GM23338 (cell line): ENCODE measurements at places on chromosomes 1 and 21. TPM values are rescaled to one million over a fixed set of nuclear protein-coding genes. Genes with fewer than 3 reads are reported as not detected.

The LIPI gene
- total RNA-seq, result not detected in 2 replicates

GRCh38 chr1:180256341-180257027, 26.4 kb downstream of the LHX4 start:
- DNase-seq, result no peak
- H3K27ac ChIP-seq, result no peak overlapping the region
- H3K36me3 ChIP-seq, result no peaks in the 10 kb centered on the region
- H3K27me3 ChIP-seq, result no peaks in the 10 kb centered on the region
- H3K4me3 ChIP-seq, result no peak overlapping the region

- no peaks in the 10 kb centered on the region for H3K27me3 ChIP-seq
- no peaks in the 10 kb centered on the region for H3K4me1 ChIP-seq
Observed at GRCh38 chr1:92461364-92462097, 25.2 kb downstream of the GFI1 start.

- no peaks in the 10 kb centered on the region for H3K4me1 ChIP-seq
- no peaks in the 10 kb centered on the region for H3K36me3 ChIP-seq
- H3K27me3 ChIP-seq, result no peaks in the 10 kb centered on the region
- no peak overlapping the region for H3K4me3 ChIP-seq
Observed at GRCh38 chr1:44300852-44301251, 54.2 kb downstream of the ERI3 start.

- DNase-seq, result no peak
- H3K27ac ChIP-seq, result no peak overlapping the region
- H3K4me1 ChIP-seq, result no peaks in the 10 kb centered on the region
Observed at GRCh38 chr1:164155347-164155746, 403.6 kb upstream of the PBX1 start.

DNA sequence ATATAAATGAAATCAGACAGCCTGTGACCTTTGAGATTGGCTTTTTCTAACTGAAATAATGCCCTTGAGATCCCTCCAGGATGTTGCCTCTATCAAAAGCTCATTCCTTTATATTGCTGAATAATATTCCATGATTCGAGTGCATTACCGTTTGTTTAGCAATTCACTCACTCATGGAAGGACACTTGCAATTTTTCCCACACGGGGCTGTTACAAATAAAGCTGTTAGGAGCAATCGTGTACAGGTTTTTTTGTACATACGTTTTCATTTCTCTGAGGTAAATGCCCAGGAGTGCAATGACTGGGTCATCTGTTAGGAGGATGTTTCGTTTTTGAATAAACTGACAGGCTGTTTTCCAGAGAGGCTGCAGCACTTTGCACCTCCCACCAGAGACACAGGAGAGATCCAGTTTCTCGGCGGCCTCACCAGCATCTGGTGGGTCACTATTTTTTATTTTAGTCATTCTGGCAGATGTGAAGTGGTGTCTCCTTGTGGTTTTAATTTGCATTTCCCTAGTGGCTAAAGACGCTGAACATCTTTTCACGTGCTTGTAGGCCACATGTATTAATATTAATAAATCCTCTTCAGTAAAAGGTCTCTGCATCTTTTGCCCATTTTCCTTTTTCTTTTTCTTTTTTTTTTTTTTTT, 11.0 kb downstream of the PRDM15 start:
- H3K27me3 ChIP-seq, result no peaks in the 10 kb centered on the region
- DNase-seq, result no peak
- H3K36me3 ChIP-seq, result no peaks in the 10 kb centered on the region
- H3K4me1 ChIP-seq, result no peaks in the 10 kb centered on the region

DNA sequence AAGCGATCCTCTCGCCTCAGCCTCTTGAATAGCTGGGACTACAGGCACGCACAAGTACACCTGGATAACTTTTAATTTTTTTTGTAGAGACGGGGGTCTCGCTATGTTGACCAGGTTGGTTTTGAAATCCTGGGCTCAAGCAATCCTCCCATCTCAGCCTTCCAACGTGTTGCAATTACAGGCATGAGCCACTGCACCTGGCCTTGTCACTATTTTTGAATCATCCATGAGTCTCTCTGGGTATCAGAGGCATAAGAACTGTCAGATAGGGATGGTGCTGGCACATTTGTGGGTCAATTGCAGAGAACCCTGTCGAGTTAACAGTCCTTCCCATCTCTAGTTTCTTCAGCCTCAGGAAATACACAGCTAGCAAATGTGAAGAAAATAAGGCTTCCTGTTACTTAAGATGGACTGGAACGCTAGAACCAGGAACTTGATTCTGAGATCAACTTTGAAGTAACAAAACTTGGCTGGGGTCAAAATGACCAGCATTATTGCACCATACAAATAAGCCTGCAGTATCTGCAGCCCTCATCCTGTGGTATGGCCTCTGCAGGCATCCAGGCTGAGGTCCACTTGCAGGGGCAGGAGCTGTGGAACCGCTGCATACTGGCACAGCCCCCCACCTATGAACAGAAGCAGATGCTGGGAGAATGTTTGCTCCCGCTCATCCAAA, 124.3 kb upstream of the GADD45A start:
- DNase-seq, result no peak
- no peaks in the 10 kb centered on the region for H3K27me3 ChIP-seq

GRCh38 chr21:14600569-14601297, 54.6 kb upstream of the SAMSN1 start:
- H3K27me3 ChIP-seq, result no peaks in the 10 kb centered on the region
- peaks cover 4% of the 10 kb centered on the region; the same call in 1 of the 2 replicates for H3K36me3 ChIP-seq
- H3K27ac ChIP-seq, result no peak overlapping the region
- H3K4me3 ChIP-seq, result no peak overlapping the region
- peaks cover 18% of the 10 kb centered on the region for H3K4me1 ChIP-seq
- DNase-seq, result no peak

The RGS1 gene
- not detected in 2 replicates for total RNA-seq

- peaks cover 9% of the 10 kb centered on the region; the same call in 1 of the 2 replicates for H3K4me1 ChIP-seq
- H3K27ac ChIP-seq, result no peak overlapping the region
- no peaks in the 10 kb centered on the region for H3K27me3 ChIP-seq
- H3K4me3 ChIP-seq, result no peak overlapping the region
- no peaks in the 10 kb centered on the region for H3K36me3 ChIP-seq
Observed at GRCh38 chr1:8905582-8906191, 27.2 kb upstream of the ENO1 start.

DNA sequence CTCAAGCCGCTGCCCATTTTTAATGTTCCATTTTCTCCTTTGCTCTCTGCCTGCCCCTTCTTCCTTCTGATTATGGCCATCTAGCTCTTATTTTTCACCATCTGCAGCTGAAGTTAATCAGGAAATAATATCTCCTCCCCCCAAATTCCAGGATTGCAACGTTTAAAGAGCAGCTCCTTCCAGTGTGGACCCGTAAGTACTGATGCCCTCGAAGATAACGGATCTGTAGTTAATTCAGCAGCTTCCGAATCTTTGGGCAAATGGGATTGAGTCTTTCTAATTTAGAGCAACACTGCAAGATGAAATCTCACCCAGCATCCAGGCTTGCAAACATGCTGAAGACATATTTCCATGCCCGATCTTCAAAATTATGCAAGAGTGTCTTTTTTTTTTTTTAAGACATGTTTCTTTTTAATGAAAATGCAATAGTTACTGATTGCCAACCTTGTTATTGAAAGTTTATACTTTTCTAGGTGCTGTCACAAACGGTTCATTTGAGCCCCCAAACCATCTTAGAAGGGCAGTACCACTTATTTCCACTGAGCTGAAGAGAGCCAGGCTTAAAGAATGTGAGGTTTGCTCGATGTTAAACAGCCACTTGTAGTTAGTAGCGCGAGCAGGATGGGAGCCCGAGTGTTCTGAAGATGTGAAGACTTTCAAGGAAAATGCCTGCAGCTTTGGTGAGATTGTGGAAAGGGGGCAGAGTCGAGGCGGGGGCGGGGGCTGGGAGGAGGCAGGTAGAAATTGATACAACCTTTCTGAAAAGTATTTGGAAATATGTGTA, 10.9 kb upstream of the RCAN3 start:
- no peaks in the 10 kb centered on the region for H3K4me1 ChIP-seq
- no peaks in the 10 kb centered on the region for H3K27me3 ChIP-seq
- no peaks in the 10 kb centered on the region for H3K36me3 ChIP-seq

DNA sequence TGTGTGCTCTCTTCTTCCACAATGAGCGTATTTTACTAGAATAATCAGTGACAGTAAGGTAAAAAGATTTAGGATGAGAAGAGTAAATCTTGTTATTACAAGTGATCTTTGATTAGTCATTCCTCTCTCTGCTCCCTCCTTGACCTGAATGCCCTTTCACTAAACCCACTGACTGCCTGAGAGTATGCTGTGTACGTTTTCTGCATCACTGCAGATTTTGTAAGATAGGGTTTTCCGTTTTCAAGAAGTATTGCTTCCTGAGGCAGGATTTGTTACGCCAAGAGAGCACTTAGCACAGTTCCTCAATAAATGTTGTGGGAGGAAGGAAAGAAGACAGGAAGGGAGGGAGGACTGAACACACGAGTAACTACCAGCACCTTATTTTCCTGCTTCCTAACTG, 7.7 kb upstream of the LAMB3 start:
- no peak overlapping the region for H3K4me3 ChIP-seq
- H3K27ac ChIP-seq, result no peak overlapping the region
- no peak for DNase-seq
- H3K27me3 ChIP-seq, result no peaks in the 10 kb centered on the region
- H3K4me1 ChIP-seq, result no peaks in the 10 kb centered on the region
- H3K36me3 ChIP-seq, result no peaks in the 10 kb centered on the region

DNA sequence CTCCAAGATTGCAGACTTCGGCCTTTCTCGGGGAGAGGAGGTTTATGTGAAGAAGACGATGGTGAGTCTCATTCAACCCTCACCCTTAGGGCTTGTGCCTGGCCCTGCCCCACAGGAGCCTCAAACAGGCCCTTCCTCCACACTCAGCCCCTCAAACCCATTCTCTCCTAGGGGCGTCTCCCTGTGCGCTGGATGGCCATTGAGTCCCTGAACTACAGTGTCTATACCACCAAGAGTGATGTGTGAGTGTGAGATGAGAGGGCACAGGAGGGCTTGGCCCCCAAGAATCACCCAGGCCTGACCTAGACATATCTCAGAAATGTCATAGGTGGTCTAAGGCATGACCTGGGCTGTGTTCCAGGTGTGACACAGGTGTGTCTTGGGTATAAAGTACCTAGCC, 18.3 kb upstream of the MPL start:
- DNase-seq, result no peak
- H3K36me3 ChIP-seq, result no peaks in the 10 kb centered on the region
- no peak overlapping the region for H3K27ac ChIP-seq
- no peak overlapping the region for H3K4me3 ChIP-seq
- no peaks in the 10 kb centered on the region for H3K27me3 ChIP-seq
- H3K4me1 ChIP-seq, result no peaks in the 10 kb centered on the region

The ITLN2 gene
- total RNA-seq, result 7.0 and 12.8 TPM in 2 replicates

The S100A7 gene
- not detected in 2 replicates for total RNA-seq

GRCh38 chr1:50665413-50665812, 242.2 kb upstream of the DMRTA2 start:
- H3K27me3 ChIP-seq, result no peaks in the 10 kb centered on the region
- no peaks in the 10 kb centered on the region for H3K36me3 ChIP-seq
- peaks cover 35% of the 10 kb centered on the region for H3K4me1 ChIP-seq
- DNase-seq, result no peak
